ENCODE measurements at places on chromosomes 6 and 20. TPM values are rescaled to one million over a fixed set of nuclear protein-coding genes. Genes with fewer than 3 reads are reported as not detected.

DNA sequence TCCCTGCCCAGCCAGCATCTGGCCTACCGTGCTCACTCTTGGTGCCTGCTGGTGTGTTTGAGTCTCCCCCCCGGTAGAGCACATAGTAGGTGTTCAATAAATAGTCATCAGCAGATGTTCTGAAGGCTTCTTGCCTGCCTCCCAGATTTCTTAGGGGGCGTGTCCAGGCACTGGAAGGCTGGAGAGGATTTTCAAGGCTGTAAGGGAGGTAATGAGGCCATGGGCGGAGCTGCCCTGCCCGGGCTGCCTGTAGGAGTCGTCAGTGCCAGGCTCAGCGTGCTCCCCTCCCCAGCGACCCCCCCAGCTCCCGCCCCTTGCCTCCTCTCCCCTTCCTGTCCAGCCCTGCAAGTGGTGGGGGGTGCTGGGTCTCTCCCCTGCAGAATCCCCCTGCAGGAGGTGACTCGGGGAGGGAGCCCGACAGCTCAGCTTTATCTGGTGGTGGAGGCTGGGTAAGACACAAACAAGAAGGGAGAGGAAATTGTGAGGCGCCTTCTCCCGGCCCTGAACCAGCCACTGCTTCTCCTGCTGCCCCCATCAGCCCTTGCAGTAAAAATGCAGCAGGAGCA, 55.9 kb downstream of the BCAS4 start:
- peak; percentile 42 for DNase-seq

- DNase-seq: no peak
Measured at GRCh38 chr6:112827793-112828192, 480.7 kb downstream of the RFPL4B start.

DNA sequence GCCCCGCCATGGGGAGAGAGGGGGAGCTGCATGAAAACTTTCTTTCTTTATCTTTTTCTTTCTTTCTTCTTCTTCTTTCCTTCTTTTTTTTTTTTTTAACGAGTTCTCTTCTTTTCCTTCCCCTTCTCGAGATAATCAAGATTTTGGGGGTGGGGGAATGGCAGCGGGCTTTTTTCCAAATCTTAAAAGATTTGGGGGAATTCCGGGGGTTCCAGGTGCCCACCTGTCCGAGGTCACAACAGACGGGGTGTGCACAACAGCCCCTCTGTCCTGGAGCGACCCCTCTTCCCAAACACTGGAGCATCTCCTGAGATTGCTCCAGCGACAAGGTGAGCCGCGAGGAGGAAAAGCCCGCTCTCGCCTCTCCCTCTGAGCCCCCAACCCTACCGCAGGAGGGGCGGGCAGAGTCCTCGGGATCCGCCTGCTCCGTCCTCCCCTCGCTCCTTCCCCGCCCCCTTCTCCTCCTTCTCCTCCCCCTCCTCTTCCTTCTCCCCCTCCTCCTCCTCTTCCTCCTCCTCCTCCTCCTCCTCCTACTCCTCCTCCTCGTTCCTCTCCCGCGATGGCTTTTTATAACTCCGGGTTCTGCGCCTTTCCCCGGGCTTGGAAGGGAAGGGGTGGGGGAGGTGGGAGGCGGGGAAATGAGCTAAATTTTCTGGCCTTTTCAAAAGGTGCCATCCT, 689 bp upstream of the KCNB1 start:
- DNase-seq: no peak

DNA sequence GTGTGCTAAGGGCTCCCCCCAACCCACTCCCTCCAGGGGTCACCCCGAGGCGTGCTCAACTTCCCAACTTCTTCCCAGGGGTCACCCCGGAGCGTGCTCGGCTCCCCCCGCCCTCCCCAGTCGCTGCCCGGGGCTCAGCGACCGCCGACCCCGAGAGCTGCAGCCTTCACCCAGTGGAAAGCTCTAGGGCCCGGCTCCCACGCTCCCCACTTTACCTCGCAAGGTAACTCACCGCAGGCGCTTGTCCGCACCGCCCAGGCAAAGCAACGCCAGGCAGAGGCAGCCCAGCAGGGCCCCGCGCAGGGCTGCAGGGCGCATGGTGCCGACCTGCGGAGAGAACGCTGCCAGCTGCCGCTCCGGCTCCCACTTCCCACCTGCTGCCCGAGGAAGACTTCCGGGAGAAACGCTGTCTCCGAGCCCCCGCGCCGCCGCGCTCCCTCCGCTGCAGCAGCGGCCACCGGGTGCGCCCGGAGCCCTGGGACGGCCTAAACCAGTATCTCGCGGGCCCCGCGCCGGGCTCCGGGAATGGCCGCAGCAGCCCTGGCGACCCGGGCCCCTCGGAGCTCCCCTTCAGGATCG, 396 bp downstream of the RNASET2 start:
- DNase-seq: peak; percentile 55

GRCh38 chr20:46206025-46206424, 87.9 kb downstream of the CD40 start:
- DNase-seq: peak; percentile 47

- no peak for DNase-seq
Measured at GRCh38 chr6:26173836-26174145, 86.6 kb downstream of the HFE start.

DNA sequence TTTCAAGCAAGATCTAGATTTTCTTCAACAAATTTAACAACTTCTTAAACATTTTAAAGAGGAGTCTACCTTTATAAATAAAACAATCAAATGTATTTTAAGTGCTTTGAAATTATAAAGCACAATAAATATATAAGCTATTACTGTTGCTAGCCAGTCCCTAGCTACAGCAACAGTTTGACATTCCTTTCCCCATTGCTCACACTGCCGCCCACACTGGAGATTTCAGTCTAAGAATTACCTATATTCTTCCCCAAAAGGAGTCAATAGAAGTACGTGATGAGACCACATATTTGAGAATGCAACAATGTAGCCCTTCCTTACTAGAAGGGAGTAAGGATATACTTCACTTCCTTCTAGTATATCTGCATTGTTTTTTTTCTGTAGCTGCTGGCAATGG, 65.3 kb upstream of the RNF146 start:
- no peak for DNase-seq

- DNase-seq: no peak
Measured at GRCh38 chr20:50111120-50111828, 1.7 kb downstream of the UBE2V1 start.

- no peak for DNase-seq
Measured at GRCh38 chr6:137497721-137498463, 3.7 kb upstream of the OLIG3 start.

GRCh38 chr6:122702841-122703240, 76.7 kb upstream of the FABP7 start:
- DNase-seq: no peak

DNA sequence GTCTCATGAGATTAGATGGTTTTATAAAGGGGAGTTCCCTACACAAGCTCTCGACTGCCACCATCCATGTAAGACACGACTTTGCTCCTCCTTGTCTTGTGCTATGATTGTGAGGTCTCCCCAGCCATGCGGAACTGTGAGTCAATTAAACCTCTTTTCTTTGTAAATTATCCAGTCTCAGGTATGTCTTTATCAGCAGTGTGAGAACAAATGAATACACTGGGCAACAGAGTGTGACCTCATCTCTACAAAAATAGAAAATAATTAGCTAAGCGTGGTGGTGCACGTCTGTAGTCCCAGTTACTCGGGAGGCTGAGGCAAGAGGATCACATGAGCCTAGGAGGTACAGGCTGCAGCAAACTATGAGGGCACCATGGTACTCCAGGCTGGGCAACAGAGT, 51.3 kb downstream of the MDN1 start:
- DNase-seq: no peak

SYCP2L gene
- total RNA-seq: 0.08 TPM

ELOVL4 gene
- total RNA-seq: not detected

LY86 gene
- not detected for total RNA-seq

EYA2 gene
- not detected for total RNA-seq

All from HT-29 (cell line).